Osteocyte (in vitro differentiated cells): ENCODE measurements at places on chromosomes 6 and 20.

GRCh38 chr6:43274127-43274915, 23.7 kb upstream of the SLC22A7 start:
- no peak for DNase-seq

- no peak for DNase-seq
Observed at GRCh38 chr6:15243910-15244619, 1.8 kb upstream of the JARID2 start.

- DNase-seq: no peak
Observed at GRCh38 chr6:24394780-24395437, 7.8 kb upstream of the MRS2 start.

GRCh38 chr20:10501402-10501801, 66.3 kb downstream of the SLX4IP start:
- DNase-seq: no peak

DNA sequence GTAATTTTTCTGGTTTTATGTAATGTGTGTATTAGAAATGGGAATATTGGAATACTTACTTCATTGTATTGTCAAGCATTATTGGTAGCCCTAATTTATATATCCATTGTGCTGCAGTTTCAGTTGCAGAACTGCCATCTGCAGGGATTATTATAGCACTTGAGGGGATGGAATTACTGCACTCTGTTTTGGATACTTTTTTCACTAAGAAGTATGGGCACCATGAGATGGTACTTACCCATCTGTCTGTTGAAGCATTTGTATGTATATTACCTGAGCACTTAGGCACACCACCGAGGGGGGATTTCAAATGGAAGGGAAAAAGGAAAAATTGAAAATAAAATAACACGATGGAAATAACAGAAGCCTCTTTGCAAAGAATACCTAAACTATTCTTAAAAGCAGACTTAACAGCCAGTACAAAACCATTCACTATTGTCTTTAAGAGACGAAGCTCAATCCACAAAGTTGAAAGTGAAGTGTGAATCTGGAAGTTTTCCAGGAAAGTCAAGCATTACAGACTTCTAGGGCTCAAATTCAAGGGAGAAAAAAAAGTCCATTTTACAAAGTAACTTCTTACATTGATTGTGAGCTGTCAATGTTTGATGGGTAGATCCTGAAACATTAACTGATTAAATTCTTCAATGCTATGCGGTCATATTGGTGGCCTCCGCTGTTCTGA, 318.7 kb downstream of the SOX4 start:
- no peak for DNase-seq
